Keratinocyte (primary cell): ENCODE measurements at places on chromosomes 5 and 9.

DNA sequence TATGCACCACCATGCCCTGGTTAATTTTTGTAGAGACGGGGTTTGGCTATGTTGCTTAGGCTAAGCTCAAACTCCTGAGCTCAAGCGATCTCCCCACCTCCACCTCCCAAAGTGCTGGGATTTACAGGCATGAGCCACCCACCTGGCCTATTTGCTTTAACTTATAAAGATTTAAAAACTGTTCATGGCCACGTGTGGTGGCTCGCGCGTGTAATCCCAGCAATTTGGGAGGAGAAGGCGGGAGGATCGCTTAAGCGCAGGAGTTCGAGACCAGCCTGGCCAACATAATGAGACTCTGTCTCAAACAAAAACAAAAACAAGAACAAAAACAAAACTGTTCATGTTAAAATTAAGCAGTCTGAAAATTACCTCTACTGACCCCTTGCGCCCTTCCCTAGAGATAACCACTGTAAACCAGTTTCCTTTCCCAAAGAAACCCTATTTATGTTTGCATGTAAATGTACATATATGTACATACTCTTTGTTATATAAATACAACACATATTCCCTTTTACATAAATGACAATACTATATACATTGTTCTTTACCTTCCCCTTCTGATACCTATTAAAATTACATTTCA lies 1.5 kb downstream of the AK6 start:
- no peak for DNase-seq

DNA sequence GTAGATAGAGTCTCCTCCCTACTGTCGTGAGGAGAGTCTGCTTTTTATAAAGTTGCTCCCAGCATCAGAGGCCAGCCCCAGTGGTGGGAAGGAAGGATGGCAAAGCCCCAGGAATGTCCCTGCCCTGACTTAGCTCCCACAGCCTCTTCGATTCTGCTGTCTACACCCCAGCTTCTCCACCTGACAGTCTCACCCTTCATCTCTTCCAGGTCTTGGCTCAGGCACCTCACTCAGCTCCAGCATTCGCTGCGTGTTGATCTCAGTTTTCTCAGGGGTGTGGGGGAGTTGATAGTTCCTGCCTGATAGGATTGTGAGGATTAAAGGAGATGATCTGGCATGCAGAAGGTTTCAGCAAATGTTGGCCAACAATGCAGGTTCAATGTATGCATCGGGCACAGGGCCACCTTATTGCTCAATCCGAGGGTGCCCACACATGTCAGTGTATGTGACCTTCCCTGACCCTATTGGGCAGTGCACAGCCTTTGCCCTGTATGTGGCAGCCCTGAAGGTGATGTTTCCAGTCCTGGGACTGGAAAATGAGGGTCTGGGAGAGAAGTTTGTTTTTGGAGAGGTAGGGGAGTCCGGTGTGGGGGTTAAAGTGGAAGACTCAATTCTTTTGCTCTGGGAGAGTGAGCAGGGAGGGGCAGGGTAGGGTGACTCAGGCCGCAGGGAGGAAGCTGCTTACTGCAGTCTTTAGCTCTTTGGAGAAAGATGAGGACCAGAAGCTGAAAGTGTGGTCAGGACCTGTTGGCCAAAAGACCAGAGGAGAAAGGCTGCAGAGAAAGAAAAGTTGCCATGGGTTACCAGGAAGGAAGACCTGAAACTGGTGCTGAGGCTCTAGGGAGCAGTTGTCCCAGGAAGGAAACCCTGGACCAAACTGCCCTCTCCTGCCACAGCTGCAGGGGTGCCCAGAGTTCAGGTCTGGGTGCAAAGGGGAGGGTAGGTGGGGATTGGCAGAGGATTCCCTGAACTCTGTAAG lies 153.2 kb downstream of the MACROH2A1 start:
- DNase-seq, result no peak

GRCh38 chr5:10562201-10563109 lies 1.4 kb upstream of the ANKRD33B start:
- DNase-seq, result no peak

- no peak for DNase-seq
Measured at GRCh38 chr5:79754865-79755555, 65.4 kb downstream of the CMYA5 start.

DNA sequence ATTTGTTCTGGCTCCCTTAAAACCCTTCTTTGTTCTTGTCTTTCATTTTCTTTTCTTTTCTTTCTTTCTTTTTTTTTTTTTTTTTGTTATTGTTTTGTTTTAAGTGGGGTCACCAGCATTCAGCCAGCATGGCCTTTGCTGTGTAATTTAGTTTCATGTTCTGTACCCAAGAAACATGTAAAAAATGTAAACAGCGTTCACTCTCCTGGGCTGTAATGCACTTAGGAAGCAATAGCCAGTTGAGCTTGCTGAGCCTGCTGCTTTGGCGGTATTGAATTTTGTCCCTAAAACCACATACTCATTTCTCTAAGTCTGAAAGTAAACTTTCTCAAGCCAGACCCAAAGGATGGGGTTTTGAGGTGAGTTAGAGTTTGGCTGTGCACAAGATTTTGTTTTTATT lies 158.6 kb downstream of the PAPPA start:
- DNase-seq, result no peak

GRCh38 chr5:112201141-112201540 lies 217.9 kb downstream of the EPB41L4A start:
- DNase-seq, result no peak

DNA sequence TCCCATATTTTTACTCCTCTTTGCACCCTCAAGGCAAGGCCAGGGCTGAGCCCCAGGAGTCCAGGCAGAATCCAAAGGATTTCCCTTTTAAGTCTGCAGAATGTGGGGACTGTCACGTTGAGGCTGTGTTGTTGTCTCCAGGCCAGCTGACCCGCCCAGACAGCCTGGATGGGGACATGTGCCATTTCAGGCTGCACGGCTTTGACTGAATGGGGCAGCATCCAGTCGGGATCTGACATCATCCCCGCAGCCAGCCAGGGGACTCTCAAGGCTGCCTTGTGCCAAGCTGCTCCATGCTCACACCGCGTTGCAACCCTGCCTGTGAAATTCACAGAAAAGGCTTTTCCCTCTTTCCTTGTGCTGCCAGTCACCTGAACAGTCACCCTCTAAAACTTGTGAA lies 2.2 kb upstream of the ZNF366 start:
- no peak for DNase-seq

GRCh38 chr5:9176641-9177040 lies 369.2 kb downstream of the SEMA5A start:
- no peak for DNase-seq

- no peak for DNase-seq
Measured at GRCh38 chr9:134294153-134295071, 31.8 kb upstream of the RXRA start.

DNA sequence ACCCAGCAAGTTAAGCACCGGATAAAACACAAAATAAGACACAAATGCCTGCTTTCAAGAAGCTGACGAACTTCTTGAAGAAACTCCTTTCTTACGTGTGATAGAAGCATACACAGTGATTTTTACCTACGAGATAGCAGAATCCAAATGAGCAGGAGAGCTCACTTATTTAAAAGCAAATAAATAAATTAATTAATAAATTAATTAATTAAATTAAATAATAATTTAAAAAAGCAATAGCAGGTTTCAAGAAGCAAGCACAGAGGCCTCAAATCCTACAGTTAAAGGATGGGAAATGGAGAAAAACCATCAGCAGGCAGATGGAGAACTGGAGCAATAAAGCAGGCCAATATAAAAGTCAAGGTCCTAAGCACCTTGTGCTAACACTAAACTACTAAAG lies 17.3 kb downstream of the LEAP2 start:
- no peak for DNase-seq

- no peak for DNase-seq
Measured at GRCh38 chr9:127370672-127371648, 26.0 kb upstream of the SLC2A8 start.

DNA sequence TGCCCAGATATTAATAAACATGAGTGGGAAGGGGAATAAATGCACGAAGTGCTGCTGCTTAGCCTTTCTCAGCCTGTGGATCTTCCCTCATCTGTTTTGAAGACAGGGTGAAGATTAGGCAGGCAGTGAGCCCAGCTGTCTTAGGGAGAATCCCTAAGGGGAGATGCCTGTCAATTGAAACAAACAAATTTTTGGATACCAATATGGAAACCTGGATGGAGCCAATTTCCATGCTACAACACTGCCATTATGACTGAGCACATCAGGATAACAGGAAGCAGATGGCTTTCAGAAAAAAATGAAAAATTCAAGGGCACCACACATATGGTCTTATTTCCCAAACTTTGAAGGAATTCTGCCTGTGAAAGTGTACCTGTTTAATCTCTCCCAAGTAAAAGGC lies 80.3 kb downstream of the HMHB1 start:
- no peak for DNase-seq

- DNase-seq, result no peak
Measured at GRCh38 chr9:136662326-136662655, 425 bp upstream of the EGFL7 start.

GRCh38 chr9:83185488-83186154 lies 122.7 kb upstream of the RASEF start:
- DNase-seq, result no peak

GRCh38 chr5:2007496-2007877 lies 124.8 kb upstream of the IRX4 start:
- no peak for DNase-seq

GRCh38 chr9:93159601-93160471 lies 24.1 kb upstream of the WNK2 start:
- DNase-seq, result no peak
